ENCODE measurements at places on chromosomes 3 and 15. TPM values are rescaled to one million over a fixed set of nuclear protein-coding genes. Genes with fewer than 3 reads are reported as not detected.

DNA sequence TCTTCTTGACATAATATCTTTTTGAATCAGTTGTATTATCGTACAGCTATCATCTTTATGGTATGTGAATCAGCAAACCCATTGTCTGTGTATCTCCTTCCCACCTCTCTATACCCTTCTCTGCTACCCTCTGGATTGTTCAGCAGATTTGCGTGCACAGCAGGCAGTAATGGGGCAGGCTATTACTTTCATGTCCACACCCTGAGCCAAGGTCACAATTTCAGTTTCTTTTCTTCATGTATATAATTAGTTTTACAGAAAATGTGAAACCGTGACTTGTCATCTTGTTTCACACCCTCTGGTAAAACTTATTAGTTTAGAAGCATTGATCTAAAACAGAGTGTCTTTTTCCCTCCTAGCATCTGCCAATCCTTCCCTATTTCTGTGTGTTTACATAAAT lies 770.4 kb upstream of the SEMA6D start:
- no peak for DNase-seq

GRCh38 chr3:59268170-59268569 lies 218.3 kb upstream of the CFAP20DC start:
- DNase-seq, result no peak

DNA sequence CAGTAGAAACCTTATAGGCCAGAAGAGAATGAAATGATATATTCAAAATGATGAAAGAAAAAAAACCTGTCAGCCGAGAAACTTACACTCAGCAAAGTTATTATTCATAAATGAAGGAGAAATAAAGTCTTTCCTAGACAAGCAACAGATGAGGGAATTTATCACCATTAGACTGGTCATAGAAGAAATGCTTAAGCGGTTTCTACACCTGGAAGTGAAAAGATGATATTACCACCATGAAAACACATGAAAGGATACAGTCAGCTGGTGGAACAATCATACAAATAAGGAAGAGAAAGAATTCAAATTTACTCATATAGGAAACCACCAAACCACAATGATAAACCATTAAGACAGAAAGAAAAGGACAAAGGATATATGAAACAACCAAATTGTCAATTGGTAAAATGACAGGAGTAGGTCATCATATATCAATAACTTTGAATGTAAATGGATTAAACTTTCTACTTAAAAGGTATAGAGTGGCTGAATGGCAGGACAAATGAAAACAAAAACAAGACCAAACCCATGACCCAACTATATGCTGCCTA lies 29.9 kb upstream of the PRR23C start:
- no peak for DNase-seq

- no peak for DNase-seq
Measured at GRCh38 chr15:41885841-41886240, 8.0 kb downstream of the SPTBN5 start.

DNA sequence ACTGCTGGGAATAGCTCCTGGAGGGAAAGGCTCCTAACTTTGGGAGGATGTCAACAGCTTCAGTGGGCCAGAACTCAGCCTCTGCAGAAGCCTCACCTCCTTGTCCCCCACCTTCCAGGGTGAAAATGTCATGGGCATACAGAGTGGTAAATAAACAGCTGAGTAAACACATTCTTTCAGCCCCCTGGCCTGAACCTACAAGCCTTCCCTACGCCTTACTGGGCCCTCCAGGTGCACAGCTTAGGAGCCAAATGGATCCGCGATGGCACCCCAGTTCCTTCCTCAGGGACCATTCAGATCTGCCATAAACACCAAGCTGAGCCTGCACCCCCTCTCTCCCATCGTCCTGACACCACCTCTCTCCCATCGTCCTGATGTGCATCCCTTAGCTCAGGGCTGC lies 126.2 kb upstream of the IGF1R start:
- DNase-seq, result no peak

GRCh38 chr15:81160312-81161159 lies 26.5 kb downstream of the CFAP161 start:
- DNase-seq, result peak; percentile 72

DNA sequence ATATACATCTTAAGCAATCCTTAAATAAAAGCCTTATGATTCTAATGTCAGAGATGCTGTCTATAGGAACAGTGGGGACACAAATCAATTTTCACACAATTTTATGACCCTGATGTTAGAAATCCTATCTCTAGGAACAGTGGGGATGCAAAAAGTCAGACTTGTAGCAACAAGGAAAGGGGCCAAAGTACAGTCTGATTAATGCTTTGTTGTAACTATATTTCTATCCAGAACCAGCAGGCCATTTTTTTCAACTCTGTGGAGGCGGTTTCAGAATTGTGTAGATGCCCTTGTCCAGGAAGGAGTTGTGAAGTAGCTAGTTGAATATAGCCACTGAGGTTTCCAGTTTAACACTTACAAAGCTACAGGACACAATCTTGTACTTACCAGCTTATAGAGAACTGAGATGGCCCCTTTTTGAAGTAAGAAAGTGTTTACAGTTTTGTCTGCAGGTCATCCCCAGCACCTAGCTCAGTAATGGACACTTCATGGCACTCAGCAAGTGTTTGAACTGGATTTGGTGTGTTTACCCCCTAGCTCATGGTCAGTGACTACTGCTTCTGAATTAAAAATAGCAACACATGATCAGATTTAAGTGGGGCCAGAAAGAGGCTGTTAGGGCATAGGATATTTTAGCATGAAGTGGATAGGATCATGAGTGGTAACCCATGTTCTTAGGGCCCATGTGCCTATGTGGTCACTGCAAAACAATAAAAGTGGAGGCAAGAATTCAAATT lies 54.3 kb downstream of the RAB7A start:
- DNase-seq, result no peak

DNA sequence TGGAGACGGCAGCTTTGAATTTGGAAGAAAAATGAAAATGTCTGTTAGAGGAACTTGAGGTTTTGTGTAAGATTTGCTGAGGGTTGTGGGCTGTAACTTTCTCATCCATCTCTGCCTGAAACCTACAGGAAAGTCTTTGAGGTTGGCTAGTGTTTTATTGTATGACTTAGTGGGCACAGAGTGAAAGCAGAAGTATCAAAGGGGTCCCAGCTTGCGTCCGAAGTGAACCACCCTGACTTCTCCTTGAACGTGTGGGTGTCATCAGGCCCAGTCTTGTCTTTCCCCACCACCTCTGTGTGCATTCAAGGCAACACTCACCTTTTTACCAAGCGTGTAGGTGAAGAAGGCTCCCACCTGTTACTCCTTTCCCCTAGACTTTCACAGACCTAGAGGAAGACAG lies 682.1 kb upstream of the CFAP20DC start:
- DNase-seq, result no peak

- DNase-seq, result peak; percentile 11
Measured at GRCh38 chr15:69606921-69607500, 154.4 kb downstream of the RPLP1 start.

DNA sequence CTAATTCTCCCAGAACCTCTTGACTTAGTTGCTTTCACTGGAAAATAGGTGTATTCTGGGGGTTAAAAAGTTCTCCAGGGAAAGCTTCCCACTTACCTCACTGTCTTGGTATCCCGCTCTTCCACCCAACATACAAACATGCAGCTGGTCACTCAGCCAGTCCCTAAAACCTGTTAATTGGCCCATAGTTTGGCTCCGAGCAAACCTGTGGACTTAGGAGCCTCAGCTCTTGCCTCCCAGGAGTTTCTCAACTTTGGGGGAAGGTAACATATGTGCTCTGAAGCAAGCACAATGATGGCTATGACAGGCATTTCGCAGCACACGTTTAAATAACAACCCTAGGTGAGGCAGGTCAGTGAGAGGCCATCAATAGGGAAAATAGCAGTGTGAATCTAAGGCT lies 25.8 kb upstream of the LRRFIP2 start:
- no peak for DNase-seq

GRCh38 chr3:129723558-129724324 lies 117.3 kb upstream of the PLXND1 start:
- peak; percentile 76 for DNase-seq

- DNase-seq, result peak; percentile 46
Measured at GRCh38 chr15:64877435-64877834, 34.3 kb upstream of the ANKDD1A start.

- DNase-seq, result no peak
Measured at GRCh38 chr15:70519004-70519365, 244.4 kb downstream of the UACA start.

DNA sequence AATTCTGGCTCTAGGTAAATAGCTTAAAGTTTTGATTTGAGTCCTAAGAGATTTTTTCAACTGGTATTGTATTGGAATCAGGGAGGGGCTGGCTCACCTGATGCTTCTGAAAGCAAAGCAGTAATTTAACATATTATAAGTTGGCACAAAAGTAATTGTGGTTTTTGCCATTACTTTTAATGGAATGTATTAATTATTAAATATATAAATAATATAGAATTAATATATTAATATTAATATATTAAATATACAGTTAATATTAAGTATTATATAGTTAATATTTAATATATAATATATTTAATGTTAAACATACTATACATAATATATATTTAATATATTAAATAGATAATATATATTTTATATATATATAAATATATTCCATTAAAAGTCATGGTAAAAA lies 10.4 kb downstream of the RSRC1 start:
- DNase-seq, result no peak

- no peak for DNase-seq
Measured at GRCh38 chr3:79477242-79477641, 290.6 kb downstream of the ROBO1 start.

DNA sequence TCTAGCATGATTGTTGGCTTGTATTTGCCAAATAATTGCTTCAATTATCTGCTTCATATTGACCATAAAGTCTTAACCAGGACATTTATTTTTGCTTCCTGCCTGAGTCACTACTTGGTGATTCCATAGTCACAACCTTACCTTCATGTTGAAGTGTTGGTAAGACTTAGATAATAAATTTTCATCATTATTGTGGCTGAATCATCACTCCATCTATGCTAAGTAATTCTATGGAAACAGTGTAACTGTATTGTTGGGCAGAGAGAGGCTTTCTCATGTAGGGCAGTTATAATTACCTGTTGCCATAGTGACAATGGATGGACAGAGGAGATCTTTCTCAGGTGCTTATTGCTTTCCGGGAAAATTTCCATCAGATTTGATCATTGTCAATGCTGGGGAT lies 330.7 kb upstream of the LRRC3B start:
- no peak for DNase-seq

GRCh38 chr3:87101861-87102625 lies 111.1 kb upstream of the VGLL3 start:
- DNase-seq, result no peak

DNA sequence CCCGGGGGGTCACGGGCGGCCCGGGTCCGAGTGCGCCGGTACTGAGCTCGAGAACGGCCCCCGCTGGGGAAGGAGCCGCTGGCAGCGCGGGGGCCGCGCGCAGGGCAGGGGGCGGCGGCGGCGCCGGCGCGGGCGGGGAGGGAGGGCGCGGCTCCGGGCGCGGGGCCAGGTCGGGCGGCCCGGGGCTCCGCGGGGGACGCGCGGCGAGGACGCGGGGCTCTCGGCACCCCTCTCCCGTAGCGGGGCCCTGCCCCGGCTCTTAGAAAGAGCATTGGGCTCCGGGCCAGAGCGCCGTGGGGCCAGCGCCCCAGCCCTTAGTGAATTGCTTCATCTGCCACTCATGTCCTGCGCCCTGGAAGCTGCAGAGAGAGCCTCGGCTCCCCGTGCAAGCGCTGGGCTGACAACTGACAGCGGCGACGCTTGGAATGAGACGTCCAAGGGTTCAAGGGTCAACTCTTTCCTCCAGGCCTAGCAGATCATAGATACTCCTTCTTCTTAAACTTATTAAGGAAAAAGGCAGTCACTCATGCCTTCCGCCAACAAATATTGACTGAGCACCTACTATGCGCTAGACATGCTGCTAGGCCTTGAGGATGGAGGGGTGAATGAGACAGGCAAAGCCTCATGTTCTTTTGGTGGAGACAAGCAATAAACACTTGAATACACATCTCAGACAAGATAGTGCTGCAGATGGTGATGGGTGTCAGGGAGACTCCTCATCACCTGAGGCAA lies 140.8 kb downstream of the SMAD6 start:
- peak; percentile 47 for DNase-seq

DNA sequence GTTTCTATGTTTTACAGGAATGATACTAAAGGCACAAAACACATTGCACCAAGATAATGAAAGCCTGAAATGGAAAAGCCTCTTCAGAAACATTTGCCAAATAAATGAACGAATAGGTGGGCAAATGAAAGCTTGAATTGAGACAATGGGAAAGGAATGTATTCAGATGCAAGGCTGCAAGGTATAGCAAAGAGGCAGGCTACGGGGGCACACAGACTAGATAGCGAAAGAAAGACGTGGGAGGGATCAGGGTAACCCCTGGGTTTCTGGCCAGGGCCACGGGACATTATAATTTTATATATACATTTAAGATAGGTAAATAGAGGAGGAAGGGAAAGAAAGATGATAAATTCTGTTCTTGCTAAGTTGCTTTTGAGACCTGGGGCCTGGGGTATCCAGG lies 95.9 kb upstream of the NLGN1 start:
- DNase-seq, result no peak

GRCh38 chr3:24310887-24311286 lies 183.8 kb downstream of the THRB start:
- no peak for DNase-seq

GRCh38 chr3:8723612-8724011 lies 10.0 kb upstream of the CAV3 start:
- DNase-seq, result no peak

DNA sequence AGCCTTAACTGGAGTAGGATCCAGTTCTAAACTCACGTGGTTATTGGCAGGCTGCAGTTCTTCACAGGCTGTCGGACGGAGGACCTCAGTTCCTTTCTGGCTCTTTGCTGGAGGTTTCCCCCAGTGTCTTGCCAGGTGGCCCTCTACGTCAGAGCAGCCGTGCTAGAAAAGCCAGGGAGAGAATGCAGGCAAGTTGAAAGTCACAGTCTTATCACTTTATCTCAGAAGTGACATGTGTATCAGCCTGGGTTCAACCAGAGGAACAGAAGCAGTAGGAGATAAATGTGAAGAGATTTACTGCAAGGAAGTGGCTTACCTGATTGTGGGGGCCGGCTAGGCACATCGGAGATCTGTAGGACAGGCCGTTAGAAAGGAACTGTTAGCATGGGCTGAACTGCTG lies 125.3 kb upstream of the BNIP2 start:
- no peak for DNase-seq

LIPH gene
- total RNA-seq, result 1.5 TPM

GP9 gene
- total RNA-seq, result not detected

IMPG2 gene
- total RNA-seq, result 0.08 TPM

GP5 gene
- not detected for total RNA-seq

BFSP2 gene
- not detected for total RNA-seq

COL7A1 gene
- 7.0 TPM for total RNA-seq

MUC20 gene
- total RNA-seq, result 0.17 TPM

IL17RD gene
- total RNA-seq, result 0.55 TPM

GPR160 gene
- total RNA-seq, result 5.6 TPM

MYRIP gene
- not detected for total RNA-seq

INKA1 gene
- 2.1 TPM for total RNA-seq

XCR1 gene
- total RNA-seq, result not detected

Data from H4 (cell line).